ENCODE measurements at places on chromosomes 1 and 21.

DNA sequence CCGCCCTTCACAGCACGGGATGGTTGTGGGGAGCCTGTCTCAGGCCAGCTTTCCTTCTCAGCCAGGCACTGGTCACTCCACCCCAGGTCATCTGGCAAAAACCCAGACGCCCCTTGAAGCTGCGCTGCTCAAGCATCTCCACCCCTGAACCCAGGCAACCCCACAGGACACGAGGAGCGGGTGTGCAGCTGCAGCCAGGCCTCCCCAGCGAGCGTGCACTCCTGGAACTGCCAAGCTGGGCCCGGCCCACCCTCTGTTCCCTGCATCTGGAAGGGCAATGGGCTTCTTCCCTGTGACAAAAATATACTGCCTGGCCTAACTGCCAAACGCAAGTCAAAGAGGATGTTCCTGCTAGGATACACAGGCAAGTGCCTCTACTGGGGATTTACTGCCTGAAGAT lies 39.7 kb downstream of the SLC66A1 start:
- no peak for DNase-seq

DNA sequence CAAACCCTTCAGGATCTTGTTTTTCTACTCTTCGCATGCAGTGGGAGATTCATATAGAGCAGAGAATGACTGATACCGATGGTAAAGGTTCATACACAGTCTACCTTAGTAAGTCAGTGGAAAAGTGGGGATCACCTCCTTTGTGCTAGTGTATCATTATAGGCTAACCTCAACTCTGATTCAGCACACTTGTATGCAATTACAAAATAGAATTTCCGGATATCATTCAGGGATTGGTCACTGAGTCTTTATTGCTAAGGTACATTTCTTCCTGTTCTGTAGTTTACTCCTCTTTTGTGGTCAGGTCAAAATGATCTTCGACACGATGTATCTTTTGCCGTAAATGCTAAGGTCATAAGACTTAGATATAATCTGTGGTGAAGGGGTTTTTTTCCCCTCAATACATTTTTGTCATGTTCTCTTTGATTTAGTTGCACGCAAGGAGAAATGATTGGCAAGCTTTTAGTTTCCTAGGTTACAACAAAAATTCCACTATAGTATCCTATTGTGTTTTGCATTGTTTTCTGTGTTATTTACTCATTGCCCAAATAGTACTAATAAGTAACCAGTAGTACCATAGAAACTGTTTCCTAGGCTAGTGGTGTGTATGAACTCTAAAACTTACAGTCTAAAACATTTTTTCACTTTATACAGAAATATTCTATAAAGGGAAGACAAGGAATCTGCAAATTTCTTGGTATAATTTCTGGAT lies 35.7 kb upstream of the PLA2G4A start:
- DNase-seq = no peak

DNA sequence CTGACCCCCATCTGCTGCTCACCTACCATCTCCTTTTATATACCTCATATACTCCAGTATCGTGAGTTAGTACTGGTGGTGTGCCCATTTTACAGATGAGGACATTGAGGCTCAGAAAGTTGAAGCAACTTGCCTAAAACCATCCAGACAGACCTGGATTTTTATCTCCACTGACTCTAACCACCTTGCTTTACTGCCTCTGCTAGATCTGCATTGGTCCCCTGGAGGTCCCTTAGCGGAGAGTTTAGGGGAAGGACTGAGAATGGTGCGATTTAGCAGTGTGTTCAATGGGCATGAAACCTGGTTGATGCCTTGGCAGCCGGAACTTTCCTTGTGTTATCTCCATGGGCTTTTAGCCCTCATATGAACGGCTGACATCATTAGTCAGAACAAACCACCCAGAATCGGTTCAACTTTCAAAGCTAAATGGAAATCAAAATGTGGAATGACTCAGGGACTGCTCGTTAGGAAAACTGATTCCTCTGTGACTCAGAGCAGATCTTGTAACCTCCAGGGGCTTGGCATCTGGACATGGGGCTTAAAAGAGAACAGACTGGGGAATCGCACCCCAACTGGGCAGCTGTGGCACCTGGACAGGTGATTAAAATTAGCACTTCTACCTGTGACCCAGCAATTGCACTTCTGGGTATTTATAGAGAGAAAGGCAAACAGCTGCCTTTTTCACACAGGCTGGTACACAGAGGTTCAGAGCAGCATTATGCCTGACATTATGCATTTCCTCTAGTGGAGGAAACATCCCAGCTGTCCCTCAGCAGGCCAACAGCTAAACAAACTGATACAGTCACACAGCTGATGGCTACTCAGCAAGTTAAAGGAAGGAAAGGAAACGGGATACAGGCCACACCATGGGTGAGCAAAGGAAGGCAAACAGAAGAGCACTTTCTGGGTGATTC lies 25.3 kb downstream of the TMEM51 start:
- no peak for DNase-seq

GRCh38 chr1:240414237-240414636 lies 197.7 kb downstream of the GREM2 start:
- no peak for DNase-seq

DNA sequence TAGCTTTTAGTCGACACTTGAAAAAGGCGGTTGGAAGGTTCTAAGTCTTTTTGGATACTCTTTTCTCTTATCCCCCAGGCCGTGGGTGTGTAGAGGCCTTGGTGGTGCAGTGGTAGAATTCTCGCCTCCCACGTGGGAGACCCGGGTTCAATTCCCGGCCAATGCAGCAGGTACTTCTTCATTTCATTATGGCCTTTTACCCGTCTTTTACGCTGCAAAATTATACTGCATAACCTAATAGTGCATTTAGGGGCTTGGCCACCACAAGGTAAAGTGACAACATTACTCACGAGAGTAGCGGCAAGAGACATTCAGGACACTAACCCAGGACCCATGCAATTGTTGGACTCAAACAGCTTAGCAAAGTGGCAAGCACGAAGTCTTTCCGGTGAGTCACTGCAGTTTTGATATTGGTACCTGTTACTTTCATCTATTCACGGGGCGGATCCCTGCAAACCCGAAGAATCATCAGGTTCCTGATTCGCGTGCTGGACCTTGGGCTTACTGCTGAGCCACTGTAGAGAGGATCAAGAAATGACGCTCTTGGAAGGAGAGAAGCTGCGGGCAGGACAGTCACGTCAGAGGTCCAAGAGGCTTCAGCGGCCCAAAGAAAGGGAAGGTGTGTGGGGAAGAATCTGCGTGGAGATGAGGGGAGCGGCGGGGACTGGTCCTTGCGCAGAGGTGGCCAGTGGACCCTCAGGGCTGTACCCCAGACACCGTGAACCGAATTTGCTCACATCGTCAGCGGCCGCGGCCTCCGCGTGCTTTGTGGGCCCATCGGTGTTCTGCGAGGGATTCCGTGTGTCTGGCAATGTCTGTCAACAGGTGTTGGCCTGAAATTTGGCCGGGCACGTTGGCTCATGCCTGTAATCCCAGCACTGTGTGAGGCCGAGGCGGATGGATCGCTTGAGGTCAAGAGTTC lies 12.9 kb upstream of the RNU1-4 start:
- DNase-seq = no peak

- DNase-seq = no peak
These were observed 3.0 kb downstream of the CRYBG2 start for GRCh38 chr1:26350701-26351589.

DNA sequence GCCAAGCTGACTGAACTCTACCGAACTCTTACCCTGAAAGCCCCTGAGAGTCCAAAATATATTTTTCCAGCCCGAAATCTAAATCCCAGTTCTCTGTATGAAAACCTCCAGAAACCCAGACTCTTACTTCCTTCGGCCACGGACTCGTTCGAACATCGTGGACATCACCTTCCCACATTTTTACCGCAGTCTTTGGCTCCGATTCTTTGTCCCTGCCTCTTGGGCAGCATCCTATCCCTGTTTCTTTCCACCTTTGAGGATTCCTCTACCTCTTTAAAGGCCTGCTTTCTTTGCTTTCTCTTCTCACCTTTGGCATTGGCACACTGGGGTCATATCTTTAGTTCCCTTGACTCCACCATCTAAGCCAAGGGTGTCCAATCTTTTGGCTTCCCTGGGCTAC lies 932 bp upstream of the USP24 start:
- DNase-seq = no peak

DNA sequence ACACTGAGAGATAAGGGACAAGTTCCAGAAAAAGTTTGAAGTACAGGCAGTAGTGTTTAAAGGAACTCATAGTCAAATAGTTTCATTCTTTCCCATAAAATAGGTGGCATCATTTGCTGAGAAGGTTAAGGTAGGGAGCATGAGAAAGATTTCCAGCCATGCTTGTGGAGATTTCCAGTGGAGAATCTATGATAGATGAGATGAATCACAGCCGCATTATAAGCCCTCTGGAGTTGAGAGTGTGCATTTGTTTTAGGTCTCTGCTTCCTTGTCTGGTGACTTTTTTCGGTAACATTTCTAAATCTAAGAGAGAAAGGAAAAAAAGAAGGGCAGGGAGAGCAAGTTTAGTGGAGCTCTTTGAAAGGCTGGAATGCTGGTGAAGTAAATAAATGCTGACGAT lies 108.7 kb downstream of the DISP1 start:
- DNase-seq = no peak

DNA sequence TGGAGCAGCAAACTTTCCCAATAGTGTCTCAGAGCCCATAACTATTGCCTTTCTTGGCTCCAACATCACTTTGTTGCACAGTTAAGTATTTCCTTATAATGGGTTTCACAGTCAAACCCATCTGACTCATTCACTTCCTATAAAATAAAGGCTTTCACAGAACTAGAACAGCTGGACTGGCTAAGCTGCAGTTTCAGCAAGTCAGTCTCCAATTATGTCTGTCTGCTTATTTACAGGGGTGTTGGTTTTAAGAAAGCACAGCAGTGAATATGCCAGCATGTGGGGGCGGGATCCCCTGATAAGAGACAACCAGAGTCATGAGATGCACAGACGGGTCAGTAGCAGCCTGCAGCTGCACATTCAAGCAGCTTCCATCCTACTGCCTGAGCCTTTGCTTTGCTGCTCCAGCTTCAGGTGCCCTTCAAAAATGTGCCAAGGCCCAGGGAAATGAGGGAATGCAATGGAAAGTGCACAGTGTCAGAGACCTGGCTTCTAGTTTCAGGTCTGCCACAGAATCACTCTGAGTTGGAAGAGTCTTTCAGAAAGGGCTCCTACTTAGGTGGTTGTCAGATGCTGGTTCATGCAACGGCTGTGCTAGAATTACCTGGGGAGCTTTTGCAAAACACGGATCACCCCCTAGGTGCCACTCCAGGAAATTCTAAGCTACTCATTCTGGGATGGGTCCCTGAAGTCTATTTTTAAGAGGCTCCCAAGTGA lies 24.8 kb downstream of the RNF19B start:
- DNase-seq = no peak

- no peak for DNase-seq
These were observed 8.4 kb downstream of the LRRC3 start for GRCh38 chr21:44463724-44464123.

DNA sequence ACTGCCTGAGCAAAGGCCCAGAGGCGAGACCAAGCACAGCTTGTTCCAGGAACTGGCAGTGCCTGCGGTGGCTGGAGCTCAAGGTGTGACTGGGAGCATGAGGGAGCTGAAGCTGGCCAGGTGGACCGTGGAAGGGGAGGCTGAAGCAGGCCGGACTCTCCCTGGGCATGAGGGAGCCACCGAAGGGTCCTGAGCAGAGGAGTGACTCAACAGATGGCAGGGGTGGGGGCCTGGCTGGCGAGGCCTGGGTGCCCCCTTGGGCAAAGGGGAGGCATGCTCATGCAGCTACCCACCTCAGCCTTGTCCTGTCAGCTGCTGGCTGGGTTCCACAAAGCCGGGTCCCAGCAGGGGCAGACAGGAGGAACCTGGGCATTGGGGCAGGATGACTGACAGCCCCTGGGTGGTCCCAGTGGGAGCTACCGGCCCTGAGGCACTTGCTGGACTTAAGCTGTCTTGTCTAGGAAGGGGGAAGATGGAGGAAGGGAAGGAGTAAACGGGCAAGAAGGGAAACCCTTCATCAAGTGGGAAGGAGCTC lies 118.9 kb downstream of the LACTBL1 start:
- no peak for DNase-seq

DNA sequence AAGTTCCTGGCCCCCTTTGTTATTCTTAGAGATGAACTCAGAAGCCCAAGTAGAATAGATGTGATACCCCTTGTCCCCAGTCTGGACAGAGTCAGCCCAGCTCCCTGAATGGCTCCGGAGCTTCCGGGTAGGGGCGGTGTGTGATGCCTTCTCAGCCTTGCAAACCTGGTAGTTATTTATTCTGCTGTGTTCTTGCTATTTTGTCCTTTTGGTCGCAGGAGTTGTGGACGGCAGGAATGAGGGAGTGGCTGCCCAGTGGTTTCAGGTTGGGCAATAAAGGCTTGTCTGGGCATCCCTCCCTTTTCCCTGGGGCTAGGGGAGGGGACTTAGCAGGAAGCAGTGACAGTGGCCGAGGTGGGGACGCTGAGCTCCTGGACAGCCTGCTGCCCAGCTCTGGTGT lies 2.8 kb downstream of the PTPRU start:
- no peak for DNase-seq

DNA sequence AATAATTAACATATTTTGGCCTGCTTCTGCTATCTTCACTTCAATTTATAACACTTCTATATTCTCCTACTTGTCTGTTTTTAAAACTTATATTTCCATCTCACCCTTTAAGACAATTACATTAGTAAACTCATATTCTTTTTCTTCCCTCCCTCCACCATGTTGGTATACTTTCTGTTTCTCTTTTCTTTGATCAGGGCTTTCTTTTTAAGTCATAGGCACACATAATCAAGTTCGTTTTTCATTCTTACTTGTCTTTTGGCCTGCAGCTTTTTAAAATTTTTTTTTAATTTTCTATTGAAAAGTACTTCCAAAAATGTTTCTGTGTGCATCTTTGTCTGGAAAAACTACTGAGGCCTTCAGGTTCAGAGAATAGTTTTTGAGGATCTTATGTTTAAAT lies 2.3 kb downstream of the PYHIN1 start:
- DNase-seq = no peak
